CD4-positive, alpha-beta T cell treated with Interleukin-4 for 1 hour (primary cell): ENCODE measurements at places on chromosomes 16 and 17.

DNA sequence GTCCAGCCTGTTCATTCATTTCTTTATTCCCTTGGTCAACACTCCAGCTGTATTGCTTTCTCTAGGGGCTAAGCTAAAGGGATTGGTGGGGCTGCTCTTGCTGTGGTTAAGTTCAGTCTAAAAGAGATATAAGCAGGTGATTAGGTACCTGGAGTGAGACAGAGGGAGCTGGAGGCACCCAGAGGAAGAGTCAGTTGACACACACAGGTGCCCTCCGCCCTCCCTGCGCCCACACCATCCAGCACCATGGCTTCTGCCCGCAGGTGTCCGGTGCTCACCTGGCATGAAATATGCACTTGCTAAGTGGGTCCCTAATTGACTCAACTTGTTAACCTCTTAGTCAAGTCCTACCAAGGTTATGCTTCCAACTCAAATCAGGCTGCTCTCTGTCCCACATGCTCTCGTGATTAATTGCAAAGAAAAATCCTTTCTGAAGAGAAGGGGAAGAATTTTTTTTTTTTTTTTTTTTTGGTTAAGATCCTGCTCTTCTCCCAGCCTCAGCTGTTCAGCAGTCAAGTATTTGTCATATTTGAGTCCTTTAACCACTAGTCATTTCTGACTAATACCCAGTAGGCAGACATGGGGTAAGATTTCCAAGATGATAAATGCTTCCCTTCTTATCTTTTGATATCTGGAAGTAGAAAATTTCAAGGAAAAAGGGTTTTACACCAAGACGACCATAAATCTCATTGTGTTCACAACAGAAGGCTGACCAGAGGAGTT is 199.8 kb upstream of the WSCD1 start:
- no peak for DNase-seq

- DNase-seq: no peak
These were observed 358.3 kb downstream of the SOX9 start for GRCh38 chr17:72479113-72479512.

GRCh38 chr16:23838485-23839142 is 2.8 kb downstream of the PRKCB start:
- DNase-seq: no peak

DNA sequence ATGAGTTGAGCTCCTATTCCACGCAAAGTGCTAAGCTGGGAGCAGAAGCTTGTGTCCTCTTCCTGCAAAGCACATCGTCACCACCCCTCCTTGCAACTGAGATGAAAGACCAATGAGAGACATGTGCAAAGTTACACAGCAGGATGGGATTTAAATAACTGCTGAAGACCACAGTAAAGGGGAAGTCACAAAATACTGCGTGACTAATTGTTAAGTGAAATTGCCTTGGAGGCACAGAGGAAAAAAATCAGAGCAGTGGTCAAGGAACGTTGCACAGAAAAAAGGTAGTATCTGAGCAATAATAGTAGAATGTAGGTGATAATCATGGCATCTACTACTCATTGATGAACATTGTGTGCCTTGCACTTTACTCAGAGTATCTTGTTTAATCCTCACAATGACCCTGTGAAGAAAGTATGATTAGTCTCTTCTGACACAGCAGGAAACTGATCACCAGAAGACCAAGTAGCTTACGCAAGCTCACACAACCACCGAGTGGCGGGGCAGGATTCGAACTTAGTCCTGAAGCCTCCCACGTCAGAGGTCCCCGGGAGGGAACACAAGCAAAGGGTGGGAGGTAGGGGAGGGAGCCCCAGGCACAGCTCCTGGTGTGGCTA is 15.4 kb upstream of the MYO18A start:
- DNase-seq: peak; percentile 48
